ENCODE measurements at places on chromosomes 6 and 20. TPM values are rescaled to one million over a fixed set of nuclear protein-coding genes. Genes with fewer than 3 reads are reported as not detected.
A peak's percentile ranks its signal among the peaks of the same experiment; 100 is the strongest.

GRCh38 chr6:17904491-17905120 lies 82.8 kb downstream of the KIF13A start:
- no peak overlapping the region for H3K27ac ChIP-seq
- peaks cover 7% of the 10 kb centered on the region for H3K4me1 ChIP-seq
- DNase-seq, result no peak
- H3K36me3 ChIP-seq, result no peaks in the 10 kb centered on the region
- H3K4me3 ChIP-seq, result no peak overlapping the region

GRCh38 chr6:46323966-46324622 lies 153.3 kb upstream of the ENPP5 start:
- no peaks in the 10 kb centered on the region for H3K36me3 ChIP-seq
- DNase-seq, result no peak
- H3K27ac ChIP-seq, result no peak overlapping the region

DNA sequence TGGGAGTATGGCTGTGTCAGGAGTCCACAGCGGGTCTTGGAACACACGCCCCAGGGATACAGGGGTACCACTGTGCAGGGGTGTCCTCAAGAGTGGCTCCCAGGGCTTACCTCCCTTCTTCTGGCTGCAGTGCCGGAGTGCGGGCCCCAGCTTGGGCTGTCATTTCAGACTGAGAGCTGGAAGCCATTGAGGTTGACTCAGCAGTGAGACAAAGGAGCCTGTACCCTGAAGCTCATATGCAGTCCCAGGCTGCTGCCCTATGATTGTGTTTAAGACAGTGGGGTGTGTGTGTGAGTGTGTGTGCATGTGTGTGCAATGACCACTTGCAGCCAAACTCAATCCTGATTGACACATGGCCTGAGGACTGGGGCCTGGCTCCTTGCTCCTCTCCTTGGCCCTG lies 167.7 kb upstream of the AFDN start:
- no peak overlapping the region for H3K4me3 ChIP-seq
- no peaks in the 10 kb centered on the region for H3K4me1 ChIP-seq
- no peak overlapping the region for H3K27ac ChIP-seq
- DNase-seq, result no peak
- no peaks in the 10 kb centered on the region for H3K27me3 ChIP-seq

- peaks cover 20% of the 10 kb centered on the region for H3K27me3 ChIP-seq
- DNase-seq, result peak; percentile 33
- H3K4me1 ChIP-seq, result peaks cover 7% of the 10 kb centered on the region
- no peak overlapping the region for H3K27ac ChIP-seq
These were observed 511.8 kb upstream of the ZNF337 start for GRCh38 chr20:26208296-26209091.

ABHD16B gene
- not detected for total RNA-seq

DNA sequence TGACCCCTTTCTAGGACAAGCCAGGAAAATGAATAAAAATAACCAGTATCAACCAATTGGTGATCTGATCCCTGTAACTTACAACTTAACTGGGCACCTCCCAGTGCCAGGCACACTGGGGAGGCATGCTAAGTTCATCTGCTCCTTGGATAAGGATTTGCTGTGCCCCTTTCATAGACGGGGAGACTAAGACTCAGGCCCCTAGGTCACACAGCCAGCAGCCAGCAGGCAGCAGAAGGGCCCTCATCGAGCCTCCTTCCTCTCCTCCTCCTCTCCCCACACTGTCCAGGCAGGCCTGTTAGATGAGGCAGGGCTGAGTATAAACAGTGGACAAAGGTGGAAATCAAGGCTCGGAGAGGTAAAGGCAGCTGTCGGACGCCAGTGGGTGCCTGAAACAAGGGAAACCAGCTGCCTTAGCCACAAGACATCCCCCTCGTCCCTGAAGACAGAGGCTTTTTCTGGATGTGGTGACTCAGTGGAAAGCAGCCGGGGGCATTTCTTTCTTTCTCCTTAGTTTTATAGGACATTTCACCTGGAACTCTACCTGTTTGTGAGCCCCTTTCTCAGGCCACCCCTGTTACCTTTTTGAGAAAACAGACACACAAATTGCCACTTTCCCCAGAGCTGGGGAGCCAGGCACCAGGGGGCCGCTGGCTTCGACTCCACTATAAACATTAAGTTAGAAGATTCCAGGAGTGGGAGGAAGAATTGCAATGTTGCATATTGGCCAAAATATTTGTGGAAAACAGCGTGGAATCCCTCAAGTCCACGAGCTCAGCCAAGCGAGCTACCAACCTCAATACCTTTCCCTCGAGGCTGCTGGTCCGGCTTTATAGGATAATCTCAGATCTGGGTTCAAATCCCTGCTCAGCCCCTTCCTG lies 166.0 kb downstream of the PREX1 start:
- H3K4me1 ChIP-seq, result peaks cover 17% of the 10 kb centered on the region
- no peaks in the 10 kb centered on the region for H3K27me3 ChIP-seq
- H3K36me3 ChIP-seq, result peaks cover 60% of the 10 kb centered on the region
- DNase-seq, result no peak

Measured in activated CD8-positive, alpha-beta T cell treated with anti-CD3 and anti-CD28 coated beads for 36 hours (primary cell).